Activated CD4-positive, alpha-beta T cell treated with anti-CD3 and anti-CD28 coated beads, Interleukin-2, amount 50 U/mL, for 48 hours (primary cell): ENCODE measurements at places on chromosomes 6 and 20.

DNA sequence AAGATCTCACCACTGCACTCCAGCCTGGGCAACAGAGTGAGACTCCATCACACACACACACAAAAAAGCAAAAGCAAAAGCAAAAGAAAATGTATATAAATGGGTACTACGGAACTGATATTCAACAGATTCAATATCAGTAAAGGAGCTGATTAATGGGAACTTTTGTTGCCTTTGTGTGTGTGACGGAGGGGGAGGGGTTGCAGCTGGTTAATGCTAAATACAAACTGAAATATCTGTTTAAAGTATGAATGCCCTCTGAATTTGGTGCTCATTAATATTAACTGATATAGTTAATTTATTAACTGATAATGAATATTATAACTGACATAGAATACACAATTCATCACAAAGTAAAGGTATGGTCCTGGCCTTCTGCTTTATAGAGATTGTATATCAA, 8.4 kb downstream of the NCOA6 start:
- no peak for DNase-seq

GRCh38 chr20:62896526-62896925, 29.8 kb downstream of the DIDO1 start:
- DNase-seq, result no peak

DNA sequence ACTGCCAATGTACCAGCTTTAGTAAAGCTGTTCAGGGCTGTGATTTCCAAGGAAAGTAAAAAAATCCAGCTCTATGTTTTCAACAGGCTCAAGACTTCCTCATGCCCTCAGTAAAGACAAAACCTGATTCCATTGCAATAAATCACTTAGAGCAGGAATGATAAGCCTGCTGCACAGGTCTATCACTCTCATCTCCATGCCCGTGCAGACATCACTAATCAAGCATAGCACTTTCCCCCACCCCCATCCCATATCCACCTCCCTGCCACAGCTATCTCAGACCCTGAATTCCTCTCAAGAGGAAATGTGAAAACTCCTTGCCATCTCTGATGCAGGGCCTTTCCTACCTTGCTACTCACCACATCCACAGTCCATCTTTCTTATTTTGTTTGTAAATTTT, 554.9 kb downstream of the MAFB start:
- no peak for DNase-seq

GRCh38 chr6:76043690-76044089, 28.8 kb downstream of the IMPG1 start:
- DNase-seq, result no peak

GRCh38 chr20:22052025-22052650, 346.7 kb downstream of the PAX1 start:
- DNase-seq, result no peak

GRCh38 chr20:38805958-38806854, 709 bp downstream of the PPP1R16B start:
- DNase-seq, result peak; percentile 48

DNA sequence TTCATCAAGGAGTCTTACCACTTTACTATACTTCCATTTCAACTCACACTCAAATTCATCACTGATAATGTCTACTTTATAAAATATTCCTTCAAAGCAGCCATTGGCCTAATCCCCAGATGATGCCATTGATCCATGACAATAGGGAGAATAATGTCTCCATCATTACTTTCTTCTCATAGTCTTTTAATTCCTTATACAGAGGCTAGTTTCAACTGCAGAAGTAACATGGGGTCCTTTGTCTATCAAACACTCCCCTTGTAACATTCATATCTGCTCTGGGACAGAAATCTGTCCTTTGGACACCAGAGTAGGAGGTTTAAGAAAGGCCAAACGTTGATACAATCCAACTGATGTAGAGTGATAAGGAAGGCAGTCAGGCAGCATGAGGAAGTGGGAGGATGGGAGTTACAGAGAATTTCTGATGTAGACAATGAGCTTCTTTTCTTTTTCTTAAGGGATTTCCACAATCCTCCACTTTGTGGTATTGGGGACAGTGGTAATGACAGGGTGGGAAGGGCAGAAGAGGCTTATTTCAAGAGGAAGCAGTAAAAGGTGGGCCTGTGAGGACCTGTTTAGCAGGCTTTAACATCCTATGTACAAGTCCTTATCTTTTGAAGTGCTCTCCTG, 18.9 kb upstream of the HLA-DOA start:
- no peak for DNase-seq

- no peak for DNase-seq
Observed at GRCh38 chr6:55964136-55964535, 88.7 kb upstream of the BMP5 start.

GRCh38 chr20:60349418-60349817, 391.2 kb downstream of the CDH26 start:
- no peak for DNase-seq

- no peak for DNase-seq
Observed at GRCh38 chr6:33591424-33592032, 11.5 kb upstream of the BAK1 start.

DNA sequence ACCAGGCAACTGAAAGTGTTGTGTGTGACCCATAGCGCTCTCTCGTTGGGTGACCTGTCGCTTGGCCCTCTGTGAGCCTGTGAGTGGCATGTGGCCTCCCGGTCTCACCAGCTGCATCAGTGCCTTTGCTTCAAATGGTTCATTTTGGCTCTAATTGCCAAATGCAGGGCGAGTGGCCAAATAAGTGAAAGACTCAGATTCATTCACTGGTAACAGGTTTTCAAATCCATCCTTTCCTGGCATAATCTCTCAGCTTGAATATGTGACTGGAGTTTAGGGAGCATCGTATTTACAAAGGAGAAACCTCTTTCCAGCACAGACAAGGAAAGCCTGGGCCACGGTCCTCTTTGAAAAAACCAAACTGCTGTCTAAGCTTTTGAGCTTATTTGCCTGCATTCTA, 321.6 kb upstream of the QKI start:
- DNase-seq, result no peak

GRCh38 chr20:37500311-37500710, 20.7 kb upstream of the NNAT start:
- no peak for DNase-seq

GRCh38 chr6:6676910-6677441, 88.5 kb downstream of the LY86 start:
- DNase-seq, result peak; percentile 85

- no peak for DNase-seq
Observed at GRCh38 chr6:80541181-80541580, 434.7 kb downstream of the BCKDHB start.
